Esophagus squamous epithelium (tissue), 5 donors: ENCODE measurements at places on chromosomes 6 and 20.
A peak's percentile ranks its signal among the peaks of the same experiment; 100 is the strongest.

GRCh38 chr6:4727671-4728435, 48.4 kb upstream of the CDYL start:
- H3K36me3 ChIP-seq, result no peaks in the 10 kb centered on the region
- H3K4me3 ChIP-seq, result no peak overlapping the region
- peaks cover 4% of the 10 kb centered on the region for H3K4me1 ChIP-seq

DNA sequence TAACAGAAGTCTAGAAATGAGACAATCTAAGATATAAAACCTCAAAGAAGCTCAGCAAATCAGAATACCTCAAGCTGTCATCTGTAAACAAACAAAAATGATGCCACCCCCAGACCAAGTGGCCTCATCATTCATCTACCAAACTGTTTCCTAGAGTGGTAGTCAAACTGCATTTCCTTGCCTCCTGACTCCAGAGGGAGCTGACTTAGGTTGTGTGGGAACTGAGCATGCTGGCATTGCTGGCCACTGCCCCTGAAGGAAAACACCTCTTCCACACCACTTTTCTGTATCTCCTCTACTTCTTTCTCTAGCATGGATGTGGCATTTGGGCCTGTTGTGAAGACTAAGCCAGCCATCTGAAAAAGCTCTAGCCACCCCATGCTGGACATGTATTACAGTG, 56.3 kb downstream of the ZHX3 start:
- no peak for DNase-seq
- H3K36me3 ChIP-seq, result peaks cover 11% of the 10 kb centered on the region
- peak overlapping the region; percentile 47 for H3K27ac ChIP-seq
- no peaks in the 10 kb centered on the region for H3K27me3 ChIP-seq

DNA sequence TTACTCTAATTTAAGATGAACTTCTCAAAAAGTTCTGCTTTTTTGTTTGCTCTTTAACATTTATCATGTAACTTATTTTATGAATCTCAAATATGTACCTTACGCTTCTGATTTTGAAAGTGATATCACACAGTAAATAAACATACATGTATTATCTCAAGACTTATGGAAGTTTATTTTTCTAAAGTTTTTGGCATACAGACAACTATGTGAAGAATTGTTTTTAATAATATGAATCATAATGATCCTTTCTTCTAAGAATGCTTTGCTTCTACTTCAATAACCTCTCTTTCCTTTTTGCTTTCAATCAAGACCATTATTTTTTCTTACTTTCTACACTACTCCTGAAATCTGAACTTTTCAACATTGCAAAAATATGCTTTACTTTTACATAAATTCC, 816.4 kb downstream of the EYS start:
- no peak overlapping the region for H3K4me3 ChIP-seq
- H3K4me1 ChIP-seq, result no peaks in the 10 kb centered on the region
- no peak overlapping the region for H3K27ac ChIP-seq
- DNase-seq, result no peak
- no peaks in the 10 kb centered on the region for H3K36me3 ChIP-seq

- H3K27me3 ChIP-seq, result no peaks in the 10 kb centered on the region
- H3K27ac ChIP-seq, result no peak overlapping the region
- no peak overlapping the region for H3K4me3 ChIP-seq
- H3K36me3 ChIP-seq, result no peaks in the 10 kb centered on the region
- H3K4me1 ChIP-seq, result no peaks in the 10 kb centered on the region
Observed at GRCh38 chr6:154537511-154538325, 27.2 kb upstream of the CNKSR3 start.

DNA sequence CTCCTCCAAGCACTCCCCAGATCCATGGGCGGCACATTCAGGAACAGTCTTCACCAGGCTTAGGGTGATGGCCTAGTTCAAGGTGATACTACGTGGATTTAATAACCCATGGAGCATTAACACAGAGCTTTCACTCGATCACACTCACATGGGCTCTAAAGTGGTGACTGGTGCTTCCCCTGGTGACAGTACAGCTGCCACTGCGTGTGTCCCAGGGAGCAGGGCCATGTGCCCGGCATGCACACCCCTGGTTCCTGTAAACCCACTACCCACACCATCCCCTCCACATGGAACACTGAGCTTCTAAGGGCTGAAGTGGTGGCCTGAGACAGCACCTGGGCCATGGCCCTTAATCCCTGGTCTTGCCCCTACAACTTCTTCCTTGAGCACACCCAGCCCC, 27.8 kb upstream of the APMAP start:
- no peak overlapping the region for H3K4me3 ChIP-seq
- no peak for DNase-seq
- peaks cover 12% of the 10 kb centered on the region for H3K4me1 ChIP-seq
- H3K27ac ChIP-seq, result no peak overlapping the region

- H3K4me3 ChIP-seq, result no peak overlapping the region
- peaks cover 3% of the 10 kb centered on the region for H3K4me1 ChIP-seq
- no peak for DNase-seq
- H3K36me3 ChIP-seq, result no peaks in the 10 kb centered on the region
- no peak overlapping the region for H3K27ac ChIP-seq
Observed at GRCh38 chr20:44856856-44857448, 28.6 kb upstream of the YWHAB start.
